Heart left ventricle (tissue), 16 donors: ENCODE measurements at places on chromosomes 4 and X. TPM values are rescaled to one million over a fixed set of nuclear protein-coding genes. Genes with fewer than 3 reads are reported as not detected.

Gene SMARCAD1
- total RNA-seq: 14.0 TPM

Gene TMPRSS11F
- total RNA-seq: not detected

Gene RAB41
- total RNA-seq: not detected

Gene SATL1
- not detected for total RNA-seq

Gene IL3RA
- total RNA-seq: 4.0 TPM
